ENCODE measurements at places on chromosomes 7 and 10.
A peak's percentile ranks its signal among the peaks of the same experiment; 100 is the strongest.

DNA sequence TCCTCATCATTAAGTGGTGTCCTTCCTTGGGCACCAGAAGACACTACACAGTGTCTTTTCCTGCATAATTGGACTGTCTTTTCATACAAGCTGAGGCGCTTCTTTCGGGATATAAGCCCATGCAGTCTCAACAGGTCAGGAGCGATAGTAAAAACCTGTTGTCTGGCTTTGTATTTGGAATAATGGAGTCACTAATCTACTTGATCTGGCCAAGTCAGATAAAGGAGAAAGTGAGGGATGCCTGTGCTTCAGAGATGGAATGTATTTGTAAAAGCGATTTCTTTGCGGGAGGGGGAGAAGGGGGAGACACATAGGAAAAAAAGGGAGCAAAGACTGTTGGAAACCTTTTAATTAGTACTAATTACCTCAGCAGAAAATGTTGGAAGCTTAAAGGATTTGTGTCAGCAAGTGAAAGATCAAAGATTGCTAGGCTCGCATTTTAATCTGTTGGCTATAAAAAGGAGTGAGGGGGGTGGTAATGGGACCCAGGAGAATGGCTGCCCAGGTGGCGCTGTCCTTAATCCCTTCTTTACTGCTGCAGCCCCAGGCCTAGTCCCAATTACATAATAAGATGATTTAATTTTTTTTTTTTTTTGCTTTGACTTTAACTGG lies 581.4 kb downstream of the LRMDA start:
- no peak for DNase-seq

- no peak for DNase-seq
Measured at GRCh38 chr10:33109788-33110469, 151.9 kb upstream of the ITGB1 start.

DNA sequence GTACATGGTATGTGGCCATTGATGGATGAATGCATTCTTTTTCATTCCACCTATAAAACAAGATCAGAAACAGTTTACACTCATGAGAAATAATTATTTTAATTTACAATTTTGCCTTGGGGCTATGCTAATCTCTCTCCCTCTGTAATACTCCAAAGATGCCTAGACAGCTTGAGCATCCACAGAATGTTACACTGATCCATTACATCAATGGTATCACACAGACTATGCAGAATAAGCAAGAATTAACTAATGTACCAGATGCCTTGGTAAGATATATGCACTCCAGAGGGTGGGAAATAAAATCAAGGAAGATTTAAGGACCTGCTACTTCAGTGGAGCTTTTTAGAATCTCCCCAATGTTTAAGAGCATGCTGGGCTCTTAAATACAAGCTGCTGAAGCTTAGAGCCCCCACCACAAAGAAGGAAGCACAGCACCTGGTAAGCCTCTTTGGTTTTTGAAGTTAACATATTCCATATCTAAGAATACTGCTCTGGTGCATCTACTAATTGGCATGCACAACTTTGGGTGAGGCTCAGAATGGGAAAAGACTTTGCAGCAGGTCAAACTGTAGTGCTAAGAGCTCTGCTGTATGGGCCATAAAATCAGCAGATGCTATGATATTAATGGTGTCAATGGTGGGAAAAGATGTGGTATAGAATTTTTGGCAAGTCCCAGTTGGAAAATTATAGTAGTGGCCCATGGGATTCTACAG lies 219.6 kb downstream of the SLC25A13 start:
- no peak for DNase-seq

GRCh38 chr7:66682350-66683093 lies 53.8 kb downstream of the KCTD7 start:
- DNase-seq, result peak; percentile 19

DNA sequence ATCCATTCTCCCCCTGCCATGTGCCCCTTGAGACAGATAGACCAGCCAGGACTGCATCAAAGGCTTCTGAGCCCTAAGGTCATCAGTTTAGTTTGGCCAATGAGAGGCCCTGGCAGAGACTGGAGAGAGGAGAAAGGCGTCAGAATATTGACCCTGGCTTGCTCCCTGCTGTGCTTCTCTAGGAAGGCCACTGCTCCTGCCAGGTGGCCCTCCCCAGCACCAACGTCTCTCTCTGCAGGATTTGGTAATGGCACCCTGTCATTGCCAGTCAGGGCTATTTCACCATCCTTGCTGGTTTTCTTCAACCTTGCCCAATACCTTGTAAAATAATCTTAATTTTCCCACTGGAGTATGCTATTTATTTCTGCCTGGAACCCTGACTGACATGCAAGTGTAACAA lies 38.8 kb upstream of the ZRANB1 start:
- DNase-seq, result no peak

DNA sequence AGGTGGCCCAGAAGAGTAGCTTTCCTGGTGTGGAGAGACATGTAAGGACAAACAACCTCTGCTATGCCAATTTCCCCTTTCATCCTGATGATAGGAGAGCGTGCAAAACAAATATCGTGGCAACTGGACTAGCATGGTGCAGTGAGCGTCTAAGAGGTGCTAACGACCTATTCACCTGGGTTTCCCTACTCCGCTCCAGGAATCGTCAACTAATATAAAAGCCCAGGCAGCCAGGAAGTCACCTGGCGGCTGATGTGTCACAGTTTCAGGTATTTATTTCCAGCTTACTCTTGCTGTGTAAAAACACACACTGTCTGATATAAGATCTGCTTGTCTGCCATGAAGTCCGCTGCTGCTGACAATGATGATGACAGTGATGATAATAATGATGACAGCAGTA lies 56.5 kb upstream of the EFCAB10 start:
- no peak for DNase-seq

DNA sequence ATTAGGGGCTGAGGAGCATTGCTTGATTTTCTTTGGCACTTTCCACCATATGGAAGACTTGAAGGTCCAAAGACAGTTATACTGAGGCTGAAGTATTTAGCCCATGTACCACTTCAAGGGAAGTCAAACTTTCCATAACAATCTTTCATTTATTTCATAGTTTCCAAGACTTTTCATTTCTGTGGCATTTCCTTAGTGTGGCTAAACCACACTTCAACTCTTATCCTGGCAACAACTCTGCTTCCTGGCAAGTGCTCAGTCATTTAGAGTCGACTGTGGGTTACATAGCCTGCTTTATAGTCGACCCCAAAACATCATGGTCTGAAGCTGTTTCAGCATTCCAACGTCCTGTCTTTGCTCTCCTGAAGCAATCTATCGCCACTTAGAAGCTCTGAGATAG lies 343.0 kb upstream of the SEMA3D start:
- DNase-seq, result peak; percentile 96

DNA sequence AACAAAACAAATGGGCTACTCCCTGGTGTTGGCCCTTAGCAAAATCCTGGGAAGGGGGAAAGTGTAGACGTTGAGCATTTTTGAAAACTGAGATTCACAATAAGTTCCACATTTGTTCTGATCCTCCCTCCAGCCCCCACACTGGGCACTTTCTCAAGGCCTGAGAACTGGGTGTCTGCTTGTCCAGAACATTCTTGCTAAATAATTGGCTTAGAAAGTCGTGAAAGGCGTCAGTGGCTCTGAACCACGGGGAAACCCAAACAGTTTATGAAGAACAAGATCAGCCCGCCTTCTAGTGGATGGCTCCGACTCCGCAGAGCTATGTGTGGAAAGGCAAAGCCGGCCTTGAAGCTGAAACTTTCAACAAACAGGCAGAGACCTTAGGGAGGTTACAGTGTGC lies 370.1 kb downstream of the PRPF18 start:
- DNase-seq, result peak; percentile 64

- no peak for DNase-seq
Measured at GRCh38 chr7:55339033-55340000, 25.8 kb upstream of the LANCL2 start.

DNA sequence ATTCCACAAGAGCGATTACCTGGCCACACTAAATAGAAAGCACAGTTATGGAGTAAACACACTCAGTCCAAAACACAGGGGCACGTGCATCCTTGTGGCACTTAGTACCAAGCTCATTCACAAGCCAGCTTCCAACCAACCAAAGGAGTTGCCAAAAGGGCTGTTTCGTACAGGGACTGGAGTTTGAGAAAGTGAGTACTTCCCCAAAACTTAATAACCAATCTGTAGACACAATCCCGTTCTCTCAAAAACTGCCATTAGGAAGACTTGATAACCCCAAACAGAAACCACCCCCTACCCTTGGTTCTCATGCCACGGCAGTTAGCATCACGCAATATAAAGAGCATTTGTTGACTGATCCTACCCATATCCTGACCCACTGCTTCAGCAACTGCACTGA lies 166.2 kb upstream of the ASAH2 start:
- no peak for DNase-seq

DNA sequence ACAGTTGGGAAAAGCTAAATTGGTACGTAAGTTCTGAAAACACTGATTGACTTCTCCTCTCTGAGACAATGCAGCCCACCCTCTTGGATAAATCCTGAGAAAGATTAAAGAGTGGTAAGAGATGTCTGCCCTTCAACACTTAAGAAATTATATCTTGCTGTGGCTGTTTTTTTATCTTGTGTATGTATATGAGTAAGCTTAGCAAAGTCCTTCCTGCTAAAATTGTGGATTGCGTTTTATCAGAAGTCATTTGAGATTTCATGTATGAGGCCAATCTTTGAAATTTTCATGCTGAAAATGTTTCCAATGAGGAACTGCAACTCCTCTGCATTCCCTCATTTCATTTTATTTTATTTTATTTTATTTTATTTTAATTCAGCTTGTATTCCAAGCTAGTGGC lies 106.2 kb upstream of the INHBA start:
- DNase-seq, result no peak

DNA sequence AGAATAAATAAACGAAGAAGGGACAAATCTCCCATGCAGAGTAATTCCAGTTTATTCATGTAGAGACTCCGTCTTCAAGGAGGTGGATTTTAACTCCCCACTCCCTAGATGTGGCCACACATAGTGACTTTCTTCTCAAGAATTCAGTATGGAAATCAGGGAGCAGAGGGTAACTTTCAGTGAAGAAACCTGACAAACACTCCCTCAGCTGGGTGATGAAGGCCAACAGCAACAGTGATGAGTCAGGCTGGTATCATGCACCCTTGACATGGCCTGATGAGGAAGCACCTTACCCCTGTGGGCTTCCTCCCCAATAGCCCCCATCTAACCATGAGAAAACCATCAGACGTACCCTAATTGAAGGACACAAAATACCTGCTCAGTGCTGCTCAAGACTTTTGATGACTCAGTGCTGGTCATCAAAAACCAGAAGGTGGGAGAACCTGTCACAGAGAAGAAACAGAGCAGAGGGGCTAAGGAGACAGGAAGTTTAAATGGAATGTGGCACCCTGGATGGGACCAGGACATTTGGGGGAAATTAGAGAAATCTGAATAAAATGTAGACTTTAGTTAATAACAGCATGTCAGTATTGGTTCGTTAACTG lies 50.6 kb downstream of the ADAMTS14 start:
- peak; percentile 72 for DNase-seq

GRCh38 chr10:124179308-124180043 lies 86.1 kb upstream of the CHST15 start:
- DNase-seq, result no peak

DNA sequence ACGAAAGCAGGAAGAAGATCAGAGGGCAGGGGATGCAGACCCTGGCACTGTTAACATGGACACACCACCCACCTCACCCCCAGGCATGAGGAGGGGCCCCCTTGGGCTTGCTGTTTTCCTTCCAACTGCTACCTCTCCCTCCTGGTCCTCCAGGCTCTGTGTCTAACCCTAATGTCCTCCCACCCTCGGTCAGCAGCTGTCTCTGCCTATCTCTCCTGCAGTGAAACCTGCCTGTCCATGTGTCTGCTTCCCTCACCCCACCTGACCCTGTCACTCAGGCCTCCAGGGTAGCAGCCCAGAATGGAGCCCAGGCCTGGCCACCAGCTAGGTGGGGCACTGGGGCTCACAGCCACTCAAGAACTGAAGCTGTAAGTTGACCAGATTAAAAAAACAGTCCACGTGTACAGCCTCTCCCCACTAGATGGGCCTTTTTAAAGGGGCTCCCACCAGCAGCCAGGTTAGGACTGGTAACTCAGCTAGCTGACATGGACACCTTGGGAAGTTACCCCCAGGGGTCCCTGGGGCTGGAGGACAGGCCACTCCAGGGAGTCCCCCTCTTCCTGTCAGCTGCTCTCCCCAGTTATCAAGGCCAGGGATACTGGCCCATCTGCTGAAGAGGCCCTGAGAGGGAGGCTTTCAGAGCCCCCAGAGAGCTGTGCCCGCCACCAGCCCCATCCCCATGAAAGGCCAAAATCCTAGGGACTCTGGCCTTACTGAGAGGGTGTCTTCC lies 1.5 kb downstream of the SMARCD3 start:
- no peak for DNase-seq

- peak; percentile 93 for DNase-seq
Measured at GRCh38 chr7:111835066-111835465, 272.8 kb upstream of the IMMP2L start.

DNA sequence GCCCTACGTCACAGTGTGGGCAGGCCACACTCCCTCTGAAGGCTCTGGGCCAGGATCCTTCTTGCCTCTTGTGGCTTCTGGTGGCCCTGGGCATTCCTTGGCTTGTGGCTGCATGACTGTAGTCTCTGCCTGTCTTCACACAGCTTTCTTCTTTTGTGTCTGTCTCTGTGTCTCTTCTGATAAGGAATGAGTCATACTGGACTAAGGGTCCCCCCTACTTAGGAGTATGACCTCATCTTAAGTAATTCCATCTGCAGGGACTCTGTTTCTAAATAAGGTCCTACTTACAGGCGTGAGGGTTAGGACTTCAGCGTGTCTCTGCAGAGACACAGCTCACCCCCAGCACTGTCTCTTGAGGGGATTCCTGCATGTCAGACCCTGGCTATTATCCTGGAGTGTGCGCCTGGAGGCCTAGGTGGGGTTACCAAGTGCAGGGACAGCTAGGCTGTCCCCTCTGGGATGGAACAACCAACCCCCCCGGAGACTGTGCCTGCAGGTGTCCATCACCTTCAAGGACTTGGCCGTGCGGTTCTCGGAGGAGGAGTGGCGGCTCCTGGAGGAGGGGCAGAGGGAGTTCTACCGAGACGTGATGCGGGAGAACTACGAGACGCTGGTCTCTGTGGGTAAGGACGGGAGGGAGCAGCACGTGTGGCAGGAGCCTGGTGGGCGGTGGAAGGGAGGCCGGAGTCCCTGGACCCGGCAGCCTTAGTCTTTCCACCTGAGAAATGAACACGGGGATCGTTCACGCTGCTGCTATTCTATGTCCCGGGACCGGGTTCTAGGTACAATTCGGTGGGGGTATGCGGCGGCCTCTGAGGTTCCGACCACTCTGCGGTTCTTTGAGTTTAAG lies 54.1 kb downstream of the ZNF467 start:
- peak; percentile 80 for DNase-seq

GRCh38 chr7:86942081-86942480 lies 117.4 kb downstream of the ELAPOR2 start:
- DNase-seq, result no peak

DNA sequence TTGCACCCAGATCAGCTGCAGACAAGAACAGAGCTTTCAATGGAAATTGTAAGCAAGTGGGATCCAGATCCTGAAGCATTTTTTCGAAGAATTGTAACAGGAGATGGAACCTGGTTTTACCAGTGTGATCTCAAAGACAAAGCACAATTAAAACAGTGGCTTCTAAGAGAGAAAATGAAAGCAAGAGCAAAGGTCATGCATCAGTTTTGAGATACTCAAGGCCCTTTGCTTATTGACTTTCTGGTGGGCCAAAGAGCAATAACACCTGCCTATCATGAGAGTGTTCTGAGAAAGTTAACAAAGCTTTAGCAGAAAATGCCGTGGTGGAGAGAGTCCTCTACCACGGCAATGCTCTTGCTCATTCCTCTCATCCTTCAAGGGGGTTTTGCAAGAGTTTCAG lies 194.8 kb downstream of the TMEM178B start:
- no peak for DNase-seq

All from fibroblast of skin of right biceps (primary cell).